ENCODE measurements at places on chromosomes 7 and 10. TPM values are rescaled to one million over a fixed set of nuclear protein-coding genes. Genes with fewer than 3 reads are reported as not detected.

C10orf53 gene
- total RNA-seq: not detected

ANKMY2 gene
- 20.2 TPM for total RNA-seq

TDRD1 gene
- 1.9 TPM for total RNA-seq

MRC1 gene
- 0.37 TPM for total RNA-seq

PLEKHA1 gene
- 19.9 TPM for total RNA-seq

NUTM2A gene
- 0.19 TPM for total RNA-seq

UNCX gene
- total RNA-seq: not detected

SH2D4B gene
- total RNA-seq: not detected

PKD1L1 gene
- 0.13 TPM for total RNA-seq

INSYN2A gene
- 0.06 TPM for total RNA-seq

CD36 gene
- total RNA-seq: 0.13 TPM

SPAG6 gene
- not detected for total RNA-seq

CRPPA gene
- 2.7 TPM for total RNA-seq

Data from aortic smooth muscle cell (primary cell).